ENCODE measurements at places on chromosomes 16 and 17.

DNA sequence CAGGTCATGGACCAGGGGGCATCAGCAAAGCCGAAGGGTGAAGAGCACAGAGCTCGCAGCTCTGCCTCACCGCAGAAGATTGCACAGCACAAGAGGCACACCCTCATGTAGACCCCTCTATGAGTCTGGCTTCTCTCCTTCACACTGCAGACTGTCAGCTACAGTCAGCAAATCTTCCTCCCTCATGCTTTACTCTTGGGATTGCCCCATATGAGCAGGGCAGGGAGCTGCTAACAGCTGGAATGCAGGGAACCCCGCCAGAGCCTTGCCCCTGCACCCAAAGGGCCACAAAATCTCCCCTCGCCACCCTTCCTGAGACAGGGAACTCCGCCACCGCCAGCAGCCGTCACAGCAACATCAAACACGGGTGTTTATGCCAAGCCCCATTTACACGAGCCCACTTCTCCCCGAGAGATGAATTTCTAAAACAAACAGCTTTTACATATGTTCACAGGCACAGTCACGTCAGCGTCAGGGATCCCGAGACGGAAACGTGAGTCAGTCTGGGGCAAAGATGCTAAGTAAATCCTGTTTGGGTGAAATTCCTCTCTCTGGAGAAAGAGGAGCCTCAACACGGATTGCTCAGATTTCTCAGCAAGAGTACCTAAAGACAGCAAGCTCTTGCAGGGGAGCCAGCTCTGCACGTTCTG is 121.9 kb downstream of the CDYL2 start:
- no peak for DNase-seq

DNA sequence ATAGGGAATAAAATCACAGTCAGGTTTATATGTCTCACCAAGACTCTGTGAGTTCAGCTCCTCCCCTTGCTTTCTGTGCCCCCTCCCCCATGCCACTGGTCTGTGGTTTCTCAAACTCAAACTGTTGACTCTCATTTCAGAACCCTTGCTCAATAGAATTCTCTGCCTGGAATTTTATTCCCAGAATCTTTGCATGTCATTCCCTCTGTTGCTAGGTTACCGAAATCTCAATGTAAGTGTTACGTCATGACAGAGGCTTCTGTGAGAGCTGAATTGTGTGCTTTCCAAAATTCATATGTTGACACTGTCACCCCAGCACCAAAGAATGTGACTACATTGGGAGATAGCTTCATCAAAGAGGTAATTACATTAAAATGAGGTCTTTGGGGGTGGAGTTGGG is 1938.8 kb downstream of the TP53TG3F start:
- DNase-seq, result no peak

DNA sequence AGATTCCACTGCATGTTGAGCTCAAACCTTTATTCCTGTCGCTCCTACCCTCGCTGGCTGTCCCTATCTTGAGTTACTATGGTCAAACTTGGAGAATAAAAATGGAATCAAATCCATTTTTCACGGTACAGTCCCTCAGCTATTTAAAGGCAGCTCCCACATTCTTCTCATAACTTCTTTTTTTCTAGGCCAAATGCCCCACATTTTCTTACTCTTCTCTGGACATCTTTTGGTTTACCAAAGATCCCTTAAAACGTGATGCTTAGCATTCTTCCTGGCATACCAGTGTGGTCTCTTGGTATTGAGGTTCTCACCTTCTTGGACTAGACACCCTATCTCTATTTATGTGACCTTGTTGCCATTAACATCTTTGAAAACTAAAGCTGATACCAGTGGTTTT is 48.3 kb upstream of the MAF start:
- DNase-seq, result no peak

DNA sequence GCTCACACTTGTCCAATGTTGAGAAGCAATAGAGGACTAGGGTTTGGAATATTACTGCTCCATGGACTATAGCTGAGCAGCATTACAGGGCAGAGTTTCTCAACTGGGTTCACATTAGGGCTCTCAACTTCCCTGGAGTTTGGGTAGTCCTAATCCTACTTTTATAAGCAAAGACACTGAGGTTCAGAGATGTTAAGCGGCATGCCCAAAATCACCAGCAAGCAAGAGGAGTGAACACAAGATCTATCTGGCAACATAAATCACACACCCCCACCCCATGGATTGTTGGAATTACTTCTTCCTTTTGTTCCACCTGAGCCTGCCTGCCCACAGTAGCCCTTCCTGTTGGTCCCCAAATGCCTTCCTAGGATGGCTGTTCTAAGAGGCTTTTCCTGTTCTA is 5.2 kb downstream of the TSNAXIP1 start:
- DNase-seq, result no peak

- peak; percentile 11 for DNase-seq
Observed at GRCh38 chr17:73595479-73595878, 48.8 kb downstream of the SDK2 start.

DNA sequence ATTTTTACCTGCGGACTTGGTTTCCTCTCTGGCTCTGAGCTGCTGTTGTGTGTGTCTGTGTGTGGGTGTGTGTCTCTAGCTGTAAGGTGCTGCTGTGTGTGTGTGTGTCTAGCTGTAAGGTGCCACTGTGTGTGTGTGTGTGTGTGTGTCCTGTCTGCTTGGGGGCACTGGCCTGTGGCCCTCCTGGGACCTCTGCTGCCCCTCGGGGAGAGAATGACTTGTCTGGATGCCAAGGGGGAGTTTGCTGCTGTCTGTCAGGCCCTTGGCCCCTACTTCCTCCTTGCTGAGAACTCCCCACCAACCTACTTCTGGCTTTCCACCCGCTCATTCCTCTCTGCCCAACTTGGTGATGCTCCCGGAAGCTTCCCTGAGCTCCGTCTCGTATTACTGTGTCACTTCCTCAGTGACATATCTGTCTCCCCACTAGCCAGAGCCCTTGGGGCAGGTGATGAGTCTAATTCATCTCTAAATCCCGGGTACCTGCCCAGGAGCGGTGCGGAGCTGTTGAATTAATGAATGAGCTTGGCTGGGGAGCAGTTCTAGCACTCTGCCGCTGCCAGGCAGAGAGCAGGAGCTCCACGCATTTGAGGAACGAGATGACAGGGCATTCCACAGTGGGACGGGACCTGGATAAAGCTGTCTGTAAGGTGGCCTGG is 3.5 kb upstream of the LASP1NB start:
- DNase-seq, result no peak
